H1 (cell line): ENCODE measurements at places on chromosomes 13 and 19.

GRCh38 chr13:47519626-47520025, 481.4 kb downstream of the SUCLA2 start:
- no peaks in the 10 kb centered on the region for H3K4me1 ChIP-seq
- no peaks in the 10 kb centered on the region for H3K36me3 ChIP-seq
- no peak overlapping the region for H3K27ac ChIP-seq
- H3K4me3 ChIP-seq, result no peak overlapping the region
- no peak for DNase-seq

DNA sequence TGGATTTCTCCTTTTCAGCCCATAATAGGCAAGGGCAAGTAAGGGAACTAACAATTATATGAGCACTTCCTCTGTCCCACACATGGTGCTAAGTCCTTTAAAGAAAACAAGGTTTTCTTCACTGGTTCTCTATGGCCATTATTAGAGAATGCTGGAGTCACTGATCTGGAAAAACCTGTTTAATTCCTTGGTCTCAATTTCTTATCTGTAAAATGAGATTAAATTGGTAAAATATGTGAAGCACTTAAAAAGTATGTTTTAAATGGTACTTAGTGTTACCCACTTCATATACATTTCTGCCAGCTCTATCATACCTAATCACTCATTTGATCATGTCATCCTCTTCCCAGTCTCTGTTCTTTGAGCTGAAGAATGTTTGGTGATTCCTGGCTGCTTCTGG, 39.4 kb downstream of the LRCH1 start:
- H3K36me3 ChIP-seq, result no peaks in the 10 kb centered on the region
- H3K27me3 ChIP-seq, result no peaks in the 10 kb centered on the region
- no peak overlapping the region for H3K27ac ChIP-seq
- no peak for DNase-seq

- peaks cover 3% of the 10 kb centered on the region; the same call in 1 of the 2 replicates for H3K4me1 ChIP-seq
- H3K27ac ChIP-seq, result no peak overlapping the region
- no peaks in the 10 kb centered on the region for H3K27me3 ChIP-seq
These were observed 311.3 kb downstream of the DLEU7 start for GRCh38 chr13:50531917-50532899.

- H3K27ac ChIP-seq, result no peak overlapping the region
- no peaks in the 10 kb centered on the region for H3K36me3 ChIP-seq
- DNase-seq, result peak; percentile 93
- H3K4me1 ChIP-seq, result peaks cover 9% of the 10 kb centered on the region
- H3K27me3 ChIP-seq, result peaks cover 67% of the 10 kb centered on the region
These were observed 1.7 kb upstream of the PCDH17 start for GRCh38 chr13:57629821-57630235.

DNA sequence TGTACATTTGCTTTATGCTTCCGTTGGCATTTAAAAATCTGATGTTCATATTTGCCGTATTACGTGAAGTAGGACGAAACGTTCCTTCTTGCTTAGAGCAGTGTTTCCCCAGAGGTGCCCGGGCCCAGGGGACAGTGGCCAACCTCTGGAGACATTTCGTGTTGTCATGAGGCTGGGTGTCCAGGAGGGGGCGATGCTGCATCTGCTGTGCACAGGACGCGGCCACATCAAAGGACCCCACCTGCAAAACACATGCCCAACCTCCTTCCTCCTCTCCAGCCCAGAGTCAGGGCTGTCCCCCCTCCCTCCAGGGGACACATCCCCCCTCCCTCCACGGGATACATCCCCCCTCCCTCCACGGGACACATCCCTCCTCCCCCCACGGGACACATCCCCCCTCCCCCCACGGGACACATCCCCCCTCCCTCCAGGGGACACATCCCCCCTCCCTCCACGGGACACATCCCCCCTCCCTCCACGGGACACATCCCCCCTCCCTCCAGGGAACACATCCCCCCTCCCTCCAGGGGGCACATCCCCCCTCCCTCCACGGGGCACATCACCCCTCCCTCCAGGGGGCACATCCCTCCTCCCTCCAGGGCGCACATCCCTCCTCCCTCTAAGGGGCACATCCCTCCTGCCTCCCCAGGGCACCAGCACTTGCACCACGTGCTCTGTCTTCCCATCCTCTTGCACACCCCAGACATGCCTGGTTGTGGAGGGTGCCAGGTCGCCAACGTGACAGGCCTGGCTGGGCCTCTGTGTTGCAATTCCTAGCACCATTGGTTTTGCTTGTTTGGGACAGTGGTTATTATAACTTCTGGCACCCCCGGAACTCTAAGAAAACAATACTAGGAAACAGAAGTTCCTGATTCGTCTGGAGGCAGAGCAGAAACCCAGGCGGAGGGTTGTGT, 46.7 kb downstream of the GAS6 start:
- H3K27me3 ChIP-seq, result no peaks in the 10 kb centered on the region
- H3K4me1 ChIP-seq, result no peaks in the 10 kb centered on the region
- no peak overlapping the region for H3K27ac ChIP-seq
- DNase-seq, result no peak
- H3K4me3 ChIP-seq, result no peak overlapping the region

DNA sequence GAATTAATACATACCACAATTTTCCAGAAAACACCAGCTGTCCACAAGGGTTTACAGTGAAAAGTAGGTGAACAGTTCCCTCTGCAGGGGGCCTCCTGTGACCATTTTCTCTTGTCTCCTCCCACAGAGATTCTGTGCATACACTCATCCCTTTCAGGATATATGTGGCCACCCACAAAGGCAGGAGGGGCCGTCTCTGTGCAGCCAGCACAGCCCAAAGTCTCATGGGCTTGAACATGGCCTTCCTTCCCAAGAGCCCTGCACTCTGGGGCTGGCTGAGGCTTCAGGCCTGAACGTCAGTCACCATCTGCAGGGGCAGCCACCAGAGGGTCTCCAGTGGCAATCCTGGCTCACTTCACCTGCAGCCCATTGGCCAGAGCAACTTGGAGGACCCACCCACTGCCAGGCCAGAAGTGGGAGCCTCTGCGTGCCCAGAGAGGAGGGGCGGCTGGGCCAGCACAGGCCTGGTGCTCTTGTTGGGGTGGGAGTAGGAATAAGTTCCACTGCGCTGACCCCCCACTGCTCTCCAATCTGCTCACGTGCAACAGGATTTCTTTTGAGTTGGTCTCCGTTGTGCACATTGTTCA, 25.1 kb downstream of the TMEM161A start:
- H3K4me1 ChIP-seq, result peaks cover 3% of the 10 kb centered on the region
- H3K27ac ChIP-seq, result no peak overlapping the region
- no peaks in the 10 kb centered on the region for H3K36me3 ChIP-seq
- no peaks in the 10 kb centered on the region for H3K27me3 ChIP-seq
- no peak overlapping the region for H3K4me3 ChIP-seq
- no peak for DNase-seq
